Fibroblast of skin of left quadriceps (primary cell): ENCODE measurements at places on chromosomes 6 and 20.

DNA sequence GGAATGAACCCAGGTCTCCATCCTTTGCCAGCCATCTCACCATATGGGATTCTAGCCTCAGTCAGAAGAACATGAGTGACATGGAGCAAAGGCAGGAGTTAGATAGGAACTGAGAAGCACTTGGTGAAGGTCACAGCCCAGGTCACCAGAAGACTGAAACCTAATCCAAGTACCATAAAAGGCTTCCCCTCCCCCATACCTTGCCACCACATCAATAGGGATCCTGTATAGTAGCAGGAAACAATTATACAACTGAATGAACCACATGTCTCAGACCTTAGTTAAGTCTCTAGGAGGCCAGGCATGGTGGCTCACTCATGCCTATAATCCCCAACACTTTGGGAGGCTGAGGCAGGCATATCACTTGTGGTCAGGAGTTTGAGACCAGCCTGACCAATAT lies 49.6 kb downstream of the KIZ start:
- DNase-seq = no peak

- DNase-seq = no peak
These were observed 12.2 kb upstream of the TRPC4AP start for GRCh38 chr20:35104685-35105295.

GRCh38 chr6:118722829-118723813 lies 71.7 kb upstream of the CEP85L start:
- DNase-seq = no peak

DNA sequence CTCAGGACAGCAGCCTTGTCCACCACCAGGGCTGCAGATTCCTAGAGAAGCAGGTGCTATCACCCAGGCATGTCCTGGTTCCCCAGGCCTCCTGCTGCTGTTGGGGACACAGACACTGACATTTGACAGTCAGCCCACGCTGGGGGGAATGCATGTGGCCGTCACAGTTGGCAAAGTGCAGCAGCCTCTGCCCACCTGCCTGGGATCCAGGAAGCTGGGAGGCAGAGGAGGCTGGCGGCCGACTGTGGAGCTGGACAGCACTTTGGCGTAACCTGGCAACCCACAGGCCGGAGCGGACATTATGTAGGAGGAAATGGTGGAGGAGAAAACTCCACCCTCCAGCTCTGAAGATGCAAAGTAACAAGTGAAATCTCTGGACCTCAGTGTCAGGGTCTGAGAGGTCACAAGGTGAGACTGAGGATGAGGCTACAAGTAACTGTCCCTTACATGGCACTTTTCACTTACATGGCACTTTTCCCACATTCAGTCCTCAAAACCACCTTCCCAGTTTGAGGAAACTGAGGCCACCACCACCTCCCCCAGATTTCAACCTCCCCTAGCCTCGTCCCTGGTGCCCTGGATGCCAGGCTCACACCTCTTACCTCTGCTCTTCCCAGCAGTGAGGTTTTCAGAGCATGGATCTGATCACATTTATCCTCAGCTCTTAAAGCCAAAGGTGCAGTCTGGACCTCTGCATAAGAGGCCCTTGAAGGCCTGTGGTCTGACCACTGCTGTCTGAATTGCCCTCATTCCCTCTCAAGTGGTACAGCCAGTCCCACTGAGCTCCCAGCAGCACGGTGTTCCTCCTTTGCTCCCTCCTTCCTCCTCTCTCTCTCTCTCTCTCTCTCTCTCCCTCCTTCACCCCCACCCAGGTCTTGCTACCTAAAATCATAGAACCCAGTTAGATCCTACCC lies 8.7 kb downstream of the MAP1LC3A start:
- DNase-seq = no peak

DNA sequence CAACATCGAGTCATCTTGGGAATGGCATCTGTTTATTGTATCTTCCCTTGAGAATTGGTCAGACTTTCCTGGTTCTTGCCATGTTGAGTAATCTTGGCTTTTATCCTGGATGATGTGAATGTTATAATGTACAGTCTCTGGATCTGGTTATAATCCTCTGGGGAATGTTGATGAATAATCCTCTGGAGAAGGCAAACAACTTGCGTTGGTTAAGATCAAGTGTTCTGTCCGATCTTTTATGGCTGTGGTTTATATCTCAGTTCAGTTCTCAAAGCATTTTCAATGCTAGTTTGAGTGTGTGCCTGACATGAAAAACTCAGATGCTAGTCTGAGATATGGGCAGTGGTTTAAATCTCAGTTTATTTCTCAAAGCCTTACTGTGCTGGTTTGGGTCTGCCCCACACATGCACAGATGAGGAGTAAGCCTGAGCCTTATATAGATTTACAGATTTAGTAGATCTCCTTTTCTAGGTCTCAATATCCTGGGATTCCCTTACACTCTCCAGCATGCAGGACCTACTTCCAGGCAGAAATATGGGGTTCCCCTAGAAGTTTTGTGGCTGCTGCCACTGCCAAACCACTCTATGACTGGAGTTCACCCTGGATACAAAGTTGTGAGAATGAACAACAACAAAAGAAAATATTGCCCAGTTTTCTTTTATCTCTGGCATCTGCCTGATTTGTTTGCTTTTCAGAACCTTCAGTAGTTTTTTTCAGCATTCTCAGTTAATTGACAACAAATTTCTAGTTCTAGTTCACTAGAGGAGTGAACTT lies 191.8 kb upstream of the MAN1A1 start:
- peak; percentile 100 for DNase-seq

GRCh38 chr6:163721922-163722692 lies 307.6 kb downstream of the QKI start:
- DNase-seq = no peak

DNA sequence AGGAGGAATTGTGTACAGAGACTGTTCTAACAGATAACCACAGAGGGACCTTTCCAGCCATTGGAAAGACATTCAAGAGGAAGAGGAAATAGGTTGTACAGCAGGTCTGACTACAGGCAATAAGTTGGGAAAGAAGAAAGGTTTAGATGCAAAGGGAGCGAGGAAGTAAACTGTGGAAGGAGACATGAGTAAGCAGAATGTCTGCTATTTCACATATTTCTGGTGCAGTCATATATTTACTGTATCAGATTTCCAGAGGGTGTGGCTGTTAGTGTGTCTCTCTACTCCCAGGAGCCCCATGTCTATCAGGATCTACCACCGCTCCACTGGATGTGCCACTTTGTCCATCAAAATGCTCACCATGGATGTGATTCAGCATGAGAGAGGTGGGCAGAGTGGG lies 25.9 kb downstream of the MRS2 start:
- DNase-seq = no peak

DNA sequence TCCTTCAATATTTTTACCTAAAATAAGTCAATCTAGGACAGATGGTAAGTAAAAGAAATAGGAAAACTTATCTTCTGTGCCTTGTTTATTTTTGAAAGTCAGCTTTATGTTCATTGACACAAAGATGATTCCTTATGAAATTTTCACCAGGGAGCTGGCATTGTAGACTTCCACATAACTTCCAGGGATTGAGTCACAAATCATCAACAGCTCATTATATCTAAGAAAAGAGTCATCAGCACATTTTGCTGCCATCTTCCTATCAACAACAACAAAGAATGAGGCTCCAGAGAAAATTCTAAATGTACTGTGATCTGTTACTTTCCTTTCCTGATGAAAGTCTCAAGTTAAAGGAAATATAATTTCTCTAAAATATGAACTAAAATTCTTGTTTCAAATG lies 48.5 kb downstream of the CFAP61 start:
- no peak for DNase-seq

- DNase-seq = no peak
These were observed 10.7 kb downstream of the PEDS1 start for GRCh38 chr20:50142812-50143211.

DNA sequence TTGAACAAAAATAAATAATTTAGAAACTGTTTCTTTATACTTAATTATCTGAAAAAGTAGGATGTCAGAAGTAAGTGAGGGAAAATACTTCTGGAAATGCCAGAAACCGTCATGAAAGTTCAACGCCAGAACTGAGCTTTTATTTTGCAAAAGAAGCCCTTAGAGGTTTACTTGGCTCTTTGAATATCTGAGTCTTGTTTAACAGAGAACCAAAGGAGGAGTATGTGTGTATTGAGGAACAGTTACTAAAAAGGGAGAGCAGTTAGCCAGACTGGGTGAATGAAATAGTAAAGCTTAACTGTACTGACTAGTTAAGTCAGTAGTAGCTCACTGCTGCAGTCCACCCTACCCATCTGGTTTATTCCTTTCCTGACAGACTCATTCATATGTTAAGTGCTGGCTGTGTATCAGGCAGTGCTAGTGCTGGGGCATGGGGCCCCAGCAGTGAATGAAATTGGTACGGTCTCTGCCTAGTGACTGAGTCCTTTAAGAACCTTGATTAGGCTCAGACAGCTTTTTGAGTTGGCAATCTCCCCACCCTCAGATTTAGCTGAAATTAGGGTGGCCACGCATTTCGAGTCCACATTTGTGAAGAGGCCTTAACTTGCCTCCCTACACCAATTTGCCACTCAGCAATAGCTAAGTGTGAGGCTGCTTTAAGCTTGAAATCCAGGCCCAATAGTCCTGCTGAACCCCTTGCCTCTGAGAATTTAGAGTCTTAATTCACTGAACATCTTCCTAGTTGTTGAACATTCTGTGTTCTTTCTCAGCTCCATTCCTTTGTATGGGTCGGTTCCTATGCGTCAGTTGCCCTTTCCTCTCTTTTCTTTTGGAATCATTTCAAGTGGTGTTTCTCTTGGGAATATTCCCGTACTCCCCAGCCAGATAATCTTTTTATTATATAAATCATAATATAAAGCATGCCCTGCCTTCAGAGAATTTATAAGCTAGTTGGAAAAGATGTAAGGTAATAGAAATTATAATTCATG lies 20.2 kb downstream of the MAP3K4 start:
- no peak for DNase-seq

- no peak for DNase-seq
These were observed 56.7 kb downstream of the ARHGAP18 start for GRCh38 chr6:129653229-129653628.

DNA sequence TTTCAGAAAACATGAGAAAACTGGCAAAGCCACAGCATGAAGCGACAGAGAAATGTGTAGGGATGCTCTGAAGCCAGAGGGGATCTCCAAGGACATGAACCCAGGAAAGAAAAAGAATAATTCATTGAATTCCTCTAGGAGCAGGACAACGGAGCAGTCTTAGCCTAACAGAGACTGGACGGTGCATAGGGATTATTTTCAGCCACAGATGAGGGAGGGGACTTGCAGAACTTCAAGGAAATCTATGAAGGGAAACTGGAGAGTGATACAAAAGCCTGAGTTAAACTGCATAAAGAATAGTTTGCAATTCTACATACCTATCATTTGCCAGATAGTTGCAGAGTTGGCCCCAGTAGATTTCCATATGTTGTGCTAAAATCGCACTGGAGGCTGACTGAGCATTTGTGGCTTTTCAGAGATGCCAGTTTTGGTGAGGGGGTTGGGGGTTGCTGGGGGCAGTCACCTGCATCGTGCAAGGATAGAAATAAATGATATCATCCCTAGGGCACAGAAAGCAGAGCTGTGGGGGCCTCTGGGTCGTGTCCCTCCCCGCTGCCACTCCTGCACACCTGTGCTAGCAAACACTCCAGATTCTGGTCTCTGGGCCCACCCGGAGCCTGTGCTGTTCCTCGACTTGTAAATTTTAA lies 443.2 kb upstream of the JARID2 start:
- DNase-seq = no peak

DNA sequence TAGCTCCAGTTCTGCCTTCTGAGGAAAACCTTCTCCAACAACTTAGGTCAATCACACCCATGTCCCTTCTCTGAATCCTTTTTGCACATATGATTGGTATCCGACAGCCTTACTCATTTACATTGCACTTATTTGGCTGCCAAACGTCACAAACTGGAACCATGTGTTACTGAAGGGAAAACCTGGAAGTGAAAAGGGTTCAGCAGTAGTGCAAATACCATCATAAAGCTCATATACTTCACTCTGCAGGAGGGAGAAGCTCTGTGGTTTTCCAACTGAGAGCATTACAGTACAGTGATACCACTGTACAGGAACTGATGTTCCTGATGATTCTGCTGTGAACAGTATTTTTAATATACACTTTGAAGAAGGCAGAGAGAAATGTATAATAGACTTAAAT lies 87.8 kb downstream of the SLC16A10 start:
- peak; percentile 64 for DNase-seq

DNA sequence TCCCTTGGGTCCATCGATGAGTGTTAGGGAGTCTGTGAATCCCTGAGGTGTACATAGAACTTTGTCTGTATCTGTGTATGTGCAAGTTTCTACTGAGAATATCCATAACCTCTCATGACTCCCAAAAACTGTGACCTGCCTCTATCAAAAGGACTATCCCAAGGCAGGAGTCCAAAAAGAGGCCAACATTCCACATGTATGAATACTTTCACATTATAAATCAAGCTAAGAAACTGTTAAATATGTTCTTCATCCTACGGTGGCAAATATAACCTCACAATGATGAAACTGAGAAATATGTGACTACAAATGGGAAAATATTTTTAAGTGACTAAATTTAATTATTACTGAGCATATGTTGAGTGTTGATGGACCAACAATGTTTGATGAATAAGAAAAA lies 16.1 kb upstream of the STX11 start:
- DNase-seq = no peak

- no peak for DNase-seq
These were observed 31.5 kb upstream of the GCM1 start for GRCh38 chr6:53179961-53180651.

- DNase-seq = no peak
These were observed 143.0 kb downstream of the SAMD5 start for GRCh38 chr6:147651249-147652063.

DNA sequence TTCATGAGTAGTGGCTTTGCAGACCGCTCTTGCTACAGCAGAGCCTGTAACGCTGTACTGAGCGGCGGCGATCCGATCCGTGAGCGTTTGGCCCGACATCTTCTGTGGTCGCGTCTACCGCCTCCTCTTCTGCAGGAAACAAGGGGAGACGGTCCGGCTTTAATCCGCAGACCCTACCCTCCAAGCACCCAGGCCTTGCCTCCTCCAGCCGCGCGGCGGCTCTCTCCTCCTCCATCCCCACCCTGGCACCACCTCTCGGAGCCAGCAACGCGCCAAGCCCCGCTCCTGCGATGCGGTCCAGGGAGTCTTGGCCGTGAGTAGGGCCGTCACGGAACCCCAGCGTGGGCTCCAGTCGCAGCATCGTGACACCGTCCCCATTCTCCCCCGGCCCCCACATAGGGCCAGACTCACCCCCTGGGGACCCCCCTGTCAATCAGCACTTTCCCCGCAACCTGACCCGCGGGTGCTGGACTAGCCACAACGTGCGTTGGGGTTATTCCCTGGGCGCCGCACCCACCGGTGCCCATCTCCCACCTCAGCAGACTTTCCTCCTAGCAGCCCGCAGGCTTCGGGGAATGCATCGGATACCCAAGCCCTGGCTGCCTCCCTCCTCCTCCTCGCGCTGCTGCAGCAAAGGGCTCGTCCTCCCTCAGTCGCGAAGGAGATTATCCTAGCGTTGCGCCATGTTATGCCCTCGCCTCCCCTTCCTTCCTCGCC lies 914 bp downstream of the SNAP91 start:
- DNase-seq = no peak

DNA sequence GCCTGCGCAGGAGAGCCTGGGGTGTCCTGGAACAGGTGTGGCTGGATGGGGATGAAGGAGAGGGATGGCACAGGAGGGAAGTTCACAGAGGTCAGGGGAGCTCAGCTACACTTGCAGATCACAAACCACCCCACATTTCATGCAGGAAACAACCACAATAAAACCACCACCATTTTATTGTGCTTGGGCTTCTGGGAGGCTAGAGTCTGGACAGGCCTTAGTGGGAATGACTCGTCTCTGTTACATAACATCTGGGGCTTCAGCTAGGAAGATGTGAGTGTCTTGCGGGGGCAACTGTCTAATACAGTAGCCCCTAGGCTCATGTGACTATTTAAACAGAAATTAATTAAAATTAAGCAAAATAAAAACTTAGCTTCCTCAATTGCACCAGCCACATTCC lies 33.4 kb downstream of the SNX5 start:
- no peak for DNase-seq
